ENCODE measurements at places on chromosomes 12 and 14. TPM values are rescaled to one million over a fixed set of nuclear protein-coding genes. Genes with fewer than 3 reads are reported as not detected.

The SPTB gene
- 2.2 TPM for total RNA-seq

GRCh38 chr14:105933238-105933637 is 406.9 kb downstream of the TMEM121 start:
- no peak for DNase-seq

DNA sequence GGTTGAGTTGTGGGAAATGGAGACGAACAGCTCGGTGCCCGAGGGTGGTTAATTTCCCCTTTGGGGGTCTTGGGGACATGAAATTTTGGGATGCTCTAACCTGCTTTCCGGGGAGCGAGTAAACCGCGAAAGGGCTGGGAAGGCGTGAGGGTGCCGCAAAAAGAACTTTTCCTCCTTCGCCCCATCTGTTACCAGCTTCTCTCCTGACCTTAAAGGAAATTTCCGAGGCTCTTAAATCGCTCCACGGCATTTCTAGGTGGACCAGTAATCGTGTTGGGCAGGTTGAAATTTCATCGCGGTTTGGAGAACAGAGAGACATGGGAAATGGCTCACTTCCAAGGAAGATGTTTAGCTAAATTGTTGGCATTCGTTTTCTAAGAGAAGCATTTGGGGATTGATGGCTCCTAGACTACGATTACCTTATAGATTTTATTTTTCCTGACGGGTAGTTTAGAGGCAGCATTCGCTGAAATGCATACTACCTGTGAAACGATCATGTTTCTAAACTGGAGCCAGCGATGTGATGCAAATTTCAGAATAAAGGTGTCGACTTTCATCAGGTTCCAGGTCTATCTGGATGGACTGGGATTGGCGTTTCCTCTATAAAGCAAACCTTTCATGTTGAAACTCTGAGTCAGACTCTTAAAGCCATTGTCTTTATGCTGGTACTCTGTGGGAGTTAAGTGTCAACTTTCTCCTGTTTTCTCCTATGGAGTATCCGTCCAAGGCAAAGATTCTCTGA is 414.5 kb downstream of the PCNX1 start:
- peak; percentile 70 for DNase-seq

- no peak for DNase-seq
Observed at GRCh38 chr12:6226002-6226678, 25.9 kb downstream of the CD9 start.

DNA sequence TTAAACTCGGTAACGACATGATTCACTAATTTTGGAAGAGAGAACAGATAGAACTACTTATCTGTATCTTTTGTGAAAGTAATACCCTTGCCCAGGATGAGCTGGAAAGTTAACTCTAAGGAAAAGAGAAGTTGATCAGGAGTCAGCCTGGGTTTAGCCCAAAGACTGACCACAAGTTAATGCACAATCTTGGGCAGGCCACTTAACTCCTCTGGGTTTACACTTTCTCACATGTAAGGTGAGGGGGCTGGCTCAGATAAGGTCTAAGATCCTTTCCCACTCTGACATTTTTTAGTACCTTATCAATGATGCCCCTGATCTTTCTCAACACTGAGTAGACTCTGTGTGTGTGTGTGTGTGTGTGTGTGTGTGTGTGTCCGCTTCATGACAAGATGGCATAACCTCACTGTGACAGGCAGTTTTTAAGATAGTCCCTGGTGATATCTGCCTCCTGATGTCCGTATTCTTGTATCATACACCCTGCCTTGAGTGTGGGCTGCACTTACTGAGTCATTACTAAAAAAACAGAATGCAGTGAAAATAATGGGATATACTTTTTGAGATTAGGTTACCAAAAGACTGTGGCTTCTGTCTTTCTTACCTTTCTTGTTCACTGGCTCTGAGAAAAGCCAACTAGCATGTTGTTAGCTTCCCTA is 56.2 kb upstream of the CCDC198 start:
- no peak for DNase-seq

DNA sequence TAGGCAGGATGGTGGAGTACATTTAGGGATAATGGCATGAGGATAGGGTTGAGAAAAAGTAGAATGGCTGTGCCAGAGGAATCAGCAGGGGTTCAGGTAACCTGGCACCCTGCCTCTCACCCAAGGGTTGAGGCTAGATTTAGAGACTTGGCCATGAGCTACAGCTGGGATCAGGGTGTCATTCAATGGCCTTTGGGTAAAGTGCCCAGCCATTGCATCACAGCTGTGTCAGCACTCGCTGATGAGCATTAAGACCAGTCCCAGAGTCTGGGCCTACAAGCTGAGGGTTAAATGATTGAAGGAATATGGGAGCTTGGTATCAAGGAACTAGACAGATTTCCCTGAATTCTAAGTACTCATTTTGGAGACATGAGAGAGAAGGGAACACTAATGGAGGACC is 113.9 kb downstream of the PRIMA1 start:
- no peak for DNase-seq

GRCh38 chr14:102050625-102051024 is 36.2 kb downstream of the HSP90AA1 start:
- DNase-seq = no peak

GRCh38 chr12:54749191-54749818 is 101.1 kb upstream of the DCD start:
- DNase-seq = peak; percentile 67

- DNase-seq = no peak
Observed at GRCh38 chr14:41915732-41916131, 309.1 kb downstream of the LRFN5 start.

DNA sequence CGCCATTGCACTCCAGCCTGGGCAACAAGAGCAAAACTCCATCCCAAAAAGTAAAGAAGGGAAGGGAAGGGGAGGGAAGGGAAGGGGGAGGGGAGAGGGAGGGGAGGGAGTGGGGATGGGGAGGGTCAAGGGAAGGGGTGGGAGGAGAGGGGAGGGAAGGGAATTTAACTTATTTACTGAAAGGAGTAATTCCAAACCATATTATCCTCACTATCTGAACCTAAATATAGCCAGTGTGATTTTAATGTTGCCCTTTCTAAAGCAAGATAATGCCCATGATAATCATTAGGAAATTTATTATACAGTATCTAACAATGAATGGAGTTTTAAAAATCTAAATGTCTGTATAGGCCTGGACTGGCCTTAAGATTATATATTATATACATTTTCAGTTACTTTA is 7.3 kb downstream of the SMIM10L1 start:
- no peak for DNase-seq

DNA sequence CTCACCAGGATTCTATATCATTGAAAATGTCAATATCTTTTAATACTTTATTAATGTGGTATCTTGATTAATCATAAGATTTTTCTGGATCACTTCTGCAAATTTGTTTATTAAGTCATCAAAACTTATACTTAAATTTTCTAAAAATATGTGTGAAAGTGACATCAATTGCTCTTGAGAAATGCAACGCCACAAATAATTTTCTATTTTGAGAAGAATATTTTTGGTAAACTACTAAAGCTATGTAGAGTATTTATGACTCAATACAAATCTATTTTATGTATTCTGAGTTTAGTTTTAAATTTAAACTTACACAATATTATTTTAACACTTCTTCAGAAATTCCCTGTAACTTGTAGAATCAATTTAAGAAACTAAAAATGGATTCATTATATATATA is 263.3 kb downstream of the RASSF9 start:
- DNase-seq = no peak

The ZFHX2 gene
- 0.23 TPM for total RNA-seq

DNA sequence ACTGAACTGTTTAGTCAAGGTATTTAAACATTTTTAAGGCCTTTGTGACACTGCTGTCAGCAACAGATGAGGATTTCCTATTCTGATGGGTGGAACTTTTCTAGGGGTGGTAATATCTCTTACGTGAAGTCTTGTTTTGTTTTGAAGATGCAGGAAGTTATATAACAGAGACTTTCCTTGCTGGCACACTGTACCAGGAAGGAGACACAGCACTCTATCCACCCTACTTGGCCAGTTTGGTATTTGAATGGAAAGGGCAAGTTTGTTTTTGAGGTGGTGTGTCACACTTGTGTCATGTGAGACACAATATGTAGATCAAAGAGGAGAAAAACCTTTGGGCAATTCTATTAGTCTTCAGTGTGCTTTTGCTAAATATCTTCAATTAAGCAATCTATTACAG is 51.6 kb upstream of the SRP54 start:
- DNase-seq = no peak

GRCh38 chr12:34393821-34394150 is 371.5 kb downstream of the ALG10 start:
- no peak for DNase-seq

DNA sequence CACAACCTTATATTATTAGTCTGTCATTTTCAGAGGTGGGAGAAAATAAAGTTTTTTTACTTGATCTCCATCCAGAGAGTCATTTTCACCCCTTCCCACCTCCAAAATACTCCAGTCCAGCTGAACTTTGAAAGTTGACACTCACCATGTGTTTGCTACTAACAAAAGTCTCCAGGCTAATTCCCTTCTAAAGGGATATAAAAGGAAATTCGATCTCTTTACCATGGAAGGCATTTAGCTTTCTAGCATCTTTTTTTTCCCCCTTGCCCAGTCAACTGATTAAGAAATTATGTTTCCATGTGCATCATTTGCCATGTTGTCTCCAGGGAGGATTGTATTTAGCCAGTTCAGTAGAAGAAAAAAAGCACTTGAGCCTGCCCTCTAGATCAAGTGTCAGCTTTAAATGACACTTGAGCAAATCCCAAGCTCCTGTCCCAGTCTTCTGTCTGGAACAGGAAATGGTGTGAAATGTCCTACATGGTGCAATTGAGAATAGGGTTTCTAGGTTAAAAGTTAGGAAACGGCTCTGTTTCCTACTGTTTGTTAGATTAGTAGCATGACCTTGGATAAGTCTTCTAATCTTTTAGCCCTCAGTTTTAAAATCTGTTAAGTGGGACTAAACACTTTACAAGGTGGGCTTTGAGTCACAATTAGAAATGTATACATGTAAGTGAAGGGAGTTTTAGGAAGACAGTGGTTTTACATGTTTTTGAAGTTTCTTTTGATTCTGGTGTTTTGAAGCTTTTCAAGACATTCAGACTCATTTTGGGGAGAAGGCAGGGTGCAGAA is 67.2 kb downstream of the GNS start:
- no peak for DNase-seq

The CFAP73 gene
- total RNA-seq = not detected

- DNase-seq = no peak
Observed at GRCh38 chr12:104682790-104683279, 226.1 kb downstream of the CHST11 start.

- DNase-seq = no peak
Observed at GRCh38 chr12:69440016-69440415, 30.2 kb upstream of the FRS2 start.

DNA sequence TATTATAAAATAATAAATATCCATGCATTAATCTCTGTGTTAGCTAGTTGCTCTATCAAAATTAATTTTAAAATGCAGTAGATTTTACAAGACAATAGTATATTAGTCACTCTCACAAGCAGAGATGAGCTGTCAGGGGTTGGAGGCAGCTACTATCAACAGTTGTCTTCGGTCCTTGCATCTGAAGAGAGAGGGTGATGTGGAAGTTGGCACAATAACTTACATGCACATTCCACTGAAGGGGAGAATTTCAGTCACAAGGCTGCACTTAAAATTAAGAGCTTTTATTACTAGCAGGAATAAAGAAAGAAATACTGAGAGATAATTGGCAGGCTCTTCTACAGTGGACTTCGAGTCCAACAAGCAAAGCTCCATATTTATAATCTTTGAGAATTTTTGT is 166.9 kb upstream of the DCN start:
- DNase-seq = no peak

The SLC6A13 gene
- total RNA-seq = not detected

GRCh38 chr14:100051543-100051942 is 13.7 kb upstream of the EVL start:
- DNase-seq = no peak

- no peak for DNase-seq
Observed at GRCh38 chr12:113347-113746, 46.8 kb downstream of the IQSEC3 start.

The FOXA1 gene
- 6.5 TPM for total RNA-seq

The LRTM2 gene
- total RNA-seq = not detected

DNA sequence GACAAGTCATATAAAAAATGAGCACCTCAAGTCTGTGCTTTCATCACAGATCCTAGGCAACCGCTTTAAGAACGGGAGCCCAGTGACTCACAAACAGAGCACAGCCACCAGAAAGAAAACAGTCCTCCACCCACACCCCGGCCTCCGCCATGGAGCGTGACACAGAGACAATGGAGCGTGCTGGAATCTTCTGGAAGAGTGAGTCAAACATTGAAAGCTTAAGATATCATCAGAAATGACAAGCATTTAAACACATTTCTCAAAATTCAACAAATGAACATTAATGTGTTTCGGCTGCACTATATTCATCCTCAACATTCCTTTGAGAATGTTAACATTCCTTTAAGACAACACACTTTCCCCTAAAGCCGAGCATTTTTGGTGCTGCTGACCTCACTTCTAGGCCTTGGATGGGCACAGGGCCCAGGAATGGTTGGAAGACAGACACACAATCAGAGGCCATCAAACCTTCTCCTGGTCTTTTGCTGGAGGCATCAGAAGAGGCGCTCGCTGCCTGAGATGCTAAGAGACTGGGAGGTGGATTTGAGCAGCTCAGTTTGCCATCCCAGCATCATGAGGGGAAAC is 23.6 kb upstream of the TMEM132D start:
- DNase-seq = peak; percentile 79

- no peak for DNase-seq
Observed at GRCh38 chr12:10668526-10668925, 5.3 kb downstream of the STYK1 start.

DNA sequence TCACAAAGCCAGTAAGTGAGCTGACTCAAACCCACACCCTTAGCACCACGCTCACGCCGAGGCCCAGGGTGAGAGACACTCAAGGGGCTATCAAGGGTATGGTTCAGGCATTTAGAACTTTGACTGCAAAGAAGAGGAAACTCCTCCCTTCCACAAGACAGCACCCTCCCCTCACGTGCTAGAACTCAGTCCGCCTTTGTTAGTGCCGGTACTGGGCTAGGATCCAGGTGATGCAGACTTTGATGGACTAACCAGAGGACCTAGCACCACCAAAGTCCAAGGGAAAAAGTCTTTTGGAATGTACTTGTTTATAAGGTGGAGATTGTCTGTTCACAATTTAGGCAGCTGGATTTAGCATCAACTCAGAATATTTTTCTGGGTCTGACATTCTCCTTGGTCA is 33.7 kb downstream of the VWF start:
- DNase-seq = no peak

GRCh38 chr14:53608369-53608768 is 348.3 kb downstream of the BMP4 start:
- DNase-seq = peak; percentile 54

The OR6C2 gene
- not detected for total RNA-seq

The ACVRL1 gene
- 1.7 TPM for total RNA-seq

- no peak for DNase-seq
Observed at GRCh38 chr12:18586581-18586980, 151.2 kb downstream of the PLCZ1 start.

Measured in Daoy (cell line).